ENCODE measurements at places on chromosomes 3 and 15.

DNA sequence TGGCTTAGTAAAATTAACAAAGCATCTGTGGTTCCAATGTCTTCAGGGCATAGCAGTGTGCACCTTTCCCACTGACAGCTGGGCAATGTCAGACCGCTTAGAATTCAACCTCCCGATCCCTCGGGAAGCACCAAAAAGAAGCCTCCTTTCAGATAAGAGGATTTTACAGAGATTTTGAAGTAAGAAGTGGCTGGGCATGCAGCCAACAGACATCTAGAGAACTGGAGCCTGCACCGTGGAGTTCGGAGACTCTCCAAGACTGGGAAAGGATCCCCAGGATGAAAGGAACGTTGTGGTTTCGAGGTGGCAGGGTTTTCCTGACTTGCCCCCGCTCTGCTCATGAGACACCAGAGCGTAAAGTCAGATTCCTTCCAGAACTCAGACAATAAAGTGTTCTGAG is 5.3 kb downstream of the FAM174B start:
- DNase-seq = no peak

GRCh38 chr3:156614642-156615511 is 59.5 kb upstream of the TIPARP start:
- no peak for DNase-seq

DNA sequence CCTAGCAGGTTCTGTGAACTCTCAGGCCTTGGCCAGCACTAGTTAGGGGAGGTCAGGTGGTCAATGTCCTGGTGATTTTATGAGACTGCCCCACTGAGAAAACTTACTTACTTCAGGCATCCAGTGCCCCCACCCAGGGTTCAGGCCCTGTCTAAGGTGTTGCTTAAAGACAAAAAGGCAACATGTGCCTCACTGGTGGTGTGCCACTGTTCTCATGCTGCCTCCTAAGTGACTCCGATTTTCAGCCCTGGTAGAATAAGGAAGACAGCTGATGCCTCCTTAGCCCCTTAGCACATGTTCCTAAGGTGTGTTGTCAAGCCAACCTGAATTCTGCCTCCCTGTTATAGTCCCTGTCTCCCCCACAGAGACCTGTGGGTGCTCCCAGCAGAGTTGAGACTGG is 5.3 kb downstream of the RBM15B start:
- DNase-seq = peak; percentile 58

DNA sequence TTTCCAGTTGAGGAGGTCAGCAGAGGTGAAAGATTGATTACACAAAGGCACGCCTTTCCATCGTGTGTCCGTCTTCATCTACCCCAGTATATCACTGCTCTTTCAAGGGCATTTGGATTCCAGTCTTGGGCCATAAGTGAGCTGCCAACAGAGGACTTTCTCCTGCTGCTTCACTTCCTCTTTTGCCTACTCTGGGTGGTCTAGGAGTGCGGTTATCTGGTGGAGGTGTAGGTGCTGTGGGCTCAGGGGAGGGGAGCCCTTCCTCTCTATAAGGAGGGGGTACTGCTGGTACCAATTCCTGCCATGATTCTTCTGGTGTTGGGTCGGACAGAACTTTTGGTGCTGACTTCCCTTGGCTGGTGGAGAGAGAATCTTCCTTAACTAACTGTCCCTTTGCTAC is 83.1 kb upstream of the VEPH1 start:
- no peak for DNase-seq

DNA sequence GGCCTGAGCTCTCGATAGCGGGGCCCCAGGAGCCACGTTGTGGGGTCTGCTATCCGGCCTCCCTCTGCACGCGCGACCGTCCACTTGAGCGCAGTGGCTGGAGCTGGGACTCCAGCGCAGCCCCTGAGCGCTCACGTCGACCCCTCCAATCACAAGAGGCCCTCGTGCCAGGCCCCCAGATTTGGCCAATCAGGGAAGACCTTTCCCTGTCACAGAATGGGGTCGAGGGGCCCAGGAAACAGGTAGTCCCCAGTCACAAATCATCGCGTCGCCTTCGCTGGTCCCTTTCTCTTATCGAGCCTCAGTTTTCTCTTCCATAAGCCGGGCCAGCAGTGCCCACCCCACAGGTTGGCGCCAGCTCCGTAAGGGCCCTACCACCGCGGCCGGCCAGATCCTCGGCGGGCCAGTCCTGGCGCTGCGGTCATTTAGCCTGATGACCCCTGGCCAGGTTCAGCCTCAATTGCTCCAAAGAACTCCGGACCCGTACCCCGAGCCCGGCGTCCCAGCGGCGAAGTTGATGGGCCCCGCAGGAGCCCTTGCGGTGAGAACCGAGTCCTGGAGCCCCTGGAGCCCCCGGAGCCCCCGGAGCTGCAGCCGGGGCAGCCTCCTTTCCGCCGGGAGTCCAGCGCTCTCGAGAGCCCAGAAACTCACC is 435 bp downstream of the ALDH1L1 start:
- peak; percentile 77 for DNase-seq

Measured in posterior cingulate gyrus (tissue), 11 donors.